ENCODE measurements at places on chromosomes 16 and 17. TPM values are rescaled to one million over a fixed set of nuclear protein-coding genes. Genes with fewer than 3 reads are reported as not detected.

DNA sequence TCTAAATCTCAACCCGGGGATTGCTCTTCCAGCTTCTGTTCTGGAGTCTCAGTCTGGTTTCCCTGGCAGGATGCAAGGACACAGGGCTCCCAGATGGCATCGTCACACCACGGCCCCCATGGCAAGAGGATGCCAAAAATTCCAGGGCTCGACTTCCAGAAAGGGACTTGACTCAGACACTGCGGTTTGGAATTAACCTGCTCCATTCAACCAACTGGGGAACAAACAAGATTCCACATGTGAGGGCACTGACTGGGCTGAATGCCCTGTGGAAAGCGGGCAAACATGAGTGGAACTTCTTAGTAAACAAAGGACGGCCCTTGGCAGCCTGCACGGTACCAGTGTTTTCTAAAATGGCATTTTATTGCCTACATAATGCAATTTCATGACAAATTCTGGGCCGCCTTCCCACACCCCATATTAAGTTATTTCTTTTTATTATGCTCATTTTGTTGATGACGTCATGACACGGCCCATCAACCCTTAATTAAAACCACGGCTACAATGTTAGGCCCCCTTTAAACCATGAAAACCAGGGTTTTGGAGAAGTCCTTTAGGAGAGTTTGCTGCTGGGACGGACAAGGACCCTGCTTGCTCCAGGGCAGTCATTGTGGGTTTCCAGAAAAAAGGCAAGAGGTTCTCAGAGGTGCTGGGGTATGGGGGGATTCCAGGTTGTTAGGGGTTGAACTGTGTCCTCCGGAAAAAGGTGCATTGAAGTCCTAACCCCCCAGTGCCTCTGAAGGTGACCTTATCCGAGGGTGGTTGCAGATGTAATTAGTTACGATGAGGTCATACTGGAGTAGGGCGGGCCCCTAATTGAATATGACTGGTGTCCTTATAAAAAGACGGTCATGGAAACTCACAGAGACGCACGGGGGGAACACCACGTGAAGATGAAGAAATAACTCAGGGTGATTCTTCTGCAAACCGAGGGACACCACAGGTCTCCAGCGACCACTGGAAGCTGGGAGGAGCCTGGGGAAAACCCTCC lies 205.6 kb downstream of the FOXL1 start:
- no peak for DNase-seq

- DNase-seq = no peak
Observed at GRCh38 chr17:10384175-10384574, 11.4 kb upstream of the MYH13 start.

- no peak for DNase-seq
Observed at GRCh38 chr16:49022351-49022963, 259.2 kb downstream of the CBLN1 start.

DNA sequence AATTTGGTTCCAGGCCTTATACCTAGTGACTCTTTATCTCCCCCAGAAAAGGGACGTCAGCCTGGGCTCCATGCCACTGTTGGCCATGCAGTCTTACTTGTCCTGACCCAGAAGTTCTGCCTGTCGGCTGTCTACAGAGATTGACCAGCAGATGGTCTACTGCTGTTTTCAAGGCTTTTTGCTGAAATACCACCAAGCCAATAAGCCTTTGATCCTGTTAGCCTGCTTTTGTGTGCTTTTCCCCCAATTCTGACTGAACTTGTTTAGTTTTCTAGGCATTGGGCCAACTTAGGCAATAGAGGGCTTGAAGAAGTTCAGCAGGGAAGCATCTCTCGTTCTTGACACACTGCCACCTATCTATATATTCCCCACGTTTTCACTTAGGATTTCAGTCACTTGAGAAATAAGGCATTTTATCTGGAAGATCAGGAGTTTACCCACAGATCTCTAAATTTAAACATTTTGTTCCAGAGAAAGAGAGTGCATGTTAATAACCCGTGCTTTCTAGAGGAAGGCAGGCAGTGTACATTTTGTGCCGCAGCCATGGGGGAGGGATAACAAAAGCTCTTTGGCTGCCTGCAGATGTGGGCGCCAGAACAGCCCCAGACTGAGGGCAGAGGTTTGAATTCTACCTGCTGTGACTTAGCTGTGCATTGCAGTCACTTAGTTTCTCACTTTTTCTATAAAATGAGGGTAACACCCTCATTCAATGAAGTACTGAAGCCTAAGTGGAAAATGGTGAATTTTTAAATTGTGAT lies 12.3 kb upstream of the CARMIL2 start:
- DNase-seq = no peak

DNA sequence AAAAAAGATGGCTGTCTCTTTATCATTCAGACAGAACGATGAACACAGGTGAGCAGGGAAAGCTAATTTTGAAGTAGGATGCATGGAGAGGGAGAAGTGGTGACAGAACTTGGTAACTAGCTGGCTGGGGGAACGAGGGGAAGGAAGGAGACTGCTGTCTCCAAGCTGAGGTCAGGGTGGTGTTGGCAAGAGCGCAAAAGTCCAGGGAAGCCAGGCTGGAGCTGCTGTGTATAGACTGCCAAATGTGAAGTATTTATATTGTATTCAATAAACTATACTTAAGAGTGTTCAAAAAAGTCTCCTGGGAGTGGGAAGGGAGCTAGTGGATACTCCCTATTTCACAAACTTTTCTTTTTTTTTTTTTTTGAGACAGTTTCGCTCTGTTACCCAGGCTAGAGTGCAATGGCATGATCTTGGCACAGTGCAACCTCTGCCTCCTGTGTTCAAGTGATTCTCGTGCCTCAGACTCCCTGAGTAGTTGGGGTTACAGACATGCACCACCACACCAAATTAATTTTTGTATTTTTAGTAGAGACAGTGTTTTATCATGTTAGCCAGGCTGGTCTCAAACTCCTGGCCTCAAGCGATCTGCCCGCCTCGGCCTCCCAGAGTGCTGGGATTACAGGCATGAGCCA lies 8.2 kb downstream of the TMEM106A start:
- DNase-seq = no peak

DNA sequence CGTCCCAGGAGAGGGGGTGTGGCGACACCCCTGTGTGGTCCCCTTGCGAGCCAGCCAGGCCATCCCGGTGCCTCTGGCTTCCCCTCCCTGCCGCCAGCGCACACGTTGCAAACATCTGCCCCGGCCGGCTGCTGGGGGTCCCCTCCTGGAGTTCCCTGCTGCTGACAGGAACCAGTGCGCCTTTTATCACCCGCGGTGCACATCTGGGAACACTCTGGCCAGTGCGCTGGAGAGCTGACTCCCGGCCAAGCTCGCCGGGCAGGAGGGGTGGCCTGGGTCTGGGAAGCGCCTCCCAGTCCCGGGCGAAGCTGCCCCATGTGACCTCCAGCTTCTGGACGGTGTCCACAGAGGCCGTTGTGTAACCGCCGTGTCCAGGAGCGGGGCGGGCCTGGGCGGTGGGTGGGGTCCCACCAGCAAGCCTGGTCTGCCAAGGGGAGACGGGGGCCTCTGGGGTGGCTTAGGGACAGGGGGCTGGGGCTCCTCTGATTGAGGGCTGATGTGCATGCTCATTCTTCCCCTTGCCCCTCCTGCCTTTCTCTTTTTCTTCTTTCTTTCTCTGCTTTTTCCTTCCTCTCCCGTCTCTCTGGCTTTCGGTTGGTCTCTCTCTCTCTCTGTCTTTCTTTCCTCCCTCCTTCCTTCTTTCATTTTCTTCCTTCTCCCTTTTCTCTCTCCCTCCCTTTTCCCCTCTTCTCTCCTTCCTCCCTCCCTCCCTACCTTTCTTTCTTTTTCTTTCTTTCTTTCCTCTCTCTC lies 25.2 kb upstream of the CIBAR2 start:
- DNase-seq = peak; percentile 84

DNA sequence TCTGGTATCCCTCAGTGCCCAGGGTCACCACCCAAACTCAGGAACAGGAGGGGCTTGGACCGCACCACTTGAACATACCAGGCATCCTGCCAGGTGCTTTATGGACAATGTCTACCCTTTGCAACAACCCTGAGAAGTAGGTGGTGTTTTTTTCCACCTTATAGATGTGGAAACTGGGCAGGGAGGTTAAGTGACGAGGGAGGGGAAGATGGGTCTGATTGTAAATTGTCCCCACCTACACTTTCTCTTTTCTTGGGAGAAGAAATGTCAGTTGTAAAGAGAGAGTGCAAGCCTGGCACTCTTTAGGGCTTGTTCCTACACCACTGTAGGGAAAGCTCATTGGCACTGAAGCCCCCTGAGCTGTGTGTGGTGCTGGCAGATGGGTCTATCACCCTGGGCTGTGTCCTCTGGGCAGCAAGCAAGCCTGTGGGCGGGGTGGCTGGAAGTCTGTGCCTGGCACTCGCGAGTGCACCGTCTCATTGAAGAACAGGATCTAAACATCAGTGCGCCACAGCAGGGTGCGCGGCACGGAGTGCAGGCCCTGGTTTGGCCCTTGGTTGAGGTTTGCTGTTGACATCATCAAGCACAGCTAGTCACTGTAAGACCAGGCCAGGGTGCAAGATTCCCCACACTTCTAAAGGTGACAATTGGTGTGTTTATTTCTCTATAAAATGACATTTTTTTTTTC lies 15.1 kb downstream of the NOD2 start:
- DNase-seq = no peak

Gene PPP1R27
- polyA plus RNA-seq = 0.21 TPM

Gene NPIPA5
- 19.6 TPM for polyA plus RNA-seq

Gene NLRC3
- 2.5 TPM for polyA plus RNA-seq
